ENCODE measurements at places on chromosomes 2 and 18. TPM values are rescaled to one million over a fixed set of nuclear protein-coding genes. Genes with fewer than 3 reads are reported as not detected.
A peak's percentile ranks its signal among the peaks of the same experiment; 100 is the strongest.

GRCh38 chr2:61454383-61454782, 16.5 kb downstream of the USP34 start:
- DNase-seq = no peak

DNA sequence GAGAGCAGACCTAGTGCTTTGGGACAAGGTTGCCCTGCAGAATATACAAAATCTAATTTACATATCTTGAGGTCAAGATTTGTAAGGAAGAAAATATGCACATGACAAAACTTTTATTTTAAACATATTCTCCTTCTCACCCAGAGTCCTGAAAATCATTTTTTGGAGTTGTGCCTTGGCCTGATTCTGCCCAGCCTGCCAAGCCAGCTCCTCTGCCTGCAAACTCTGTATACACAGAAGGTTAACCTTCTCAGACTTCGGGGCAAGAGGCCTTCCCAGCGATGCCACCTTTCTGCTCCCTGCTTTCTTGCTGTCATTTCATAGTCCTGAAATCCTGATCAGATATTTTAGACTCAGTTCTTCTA, 95.8 kb upstream of the CAVIN2 start:
- no peak for DNase-seq

GRCh38 chr2:27723372-27724144, 48.0 kb upstream of the MRPL33 start:
- peak; percentile 65 for DNase-seq

GRCh38 chr2:67930156-67930555, 132.6 kb downstream of the C1D start:
- DNase-seq = no peak

- no peak for DNase-seq
Observed at GRCh38 chr2:109695290-109695689, 81.1 kb downstream of the SOWAHC start.

DNA sequence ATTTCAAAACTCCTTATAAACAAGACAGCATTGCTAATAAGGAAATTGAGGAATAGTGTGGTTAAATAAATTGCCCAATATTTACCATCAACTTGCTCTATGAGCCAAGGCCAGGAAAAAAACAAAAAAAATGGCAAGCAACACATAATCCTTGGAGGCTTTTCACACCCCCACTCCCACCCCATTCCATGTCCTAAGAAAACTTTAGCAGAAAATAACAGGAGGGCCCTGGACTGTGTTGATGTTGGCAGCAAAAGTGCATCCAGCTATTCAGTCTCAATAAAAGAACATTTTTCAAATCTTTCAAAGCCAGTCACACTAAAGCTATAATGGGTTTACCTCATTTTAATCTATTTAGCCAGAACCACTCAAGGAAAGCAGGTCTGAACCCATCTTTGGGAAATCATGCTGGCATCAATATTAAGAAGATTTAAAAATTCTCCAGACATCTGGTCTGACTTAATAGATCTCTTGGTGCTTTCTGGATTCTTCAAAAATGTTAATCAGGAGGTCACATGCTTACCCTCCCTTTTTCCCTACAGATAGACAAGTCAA, 34.6 kb upstream of the STK17B start:
- no peak for DNase-seq

DNA sequence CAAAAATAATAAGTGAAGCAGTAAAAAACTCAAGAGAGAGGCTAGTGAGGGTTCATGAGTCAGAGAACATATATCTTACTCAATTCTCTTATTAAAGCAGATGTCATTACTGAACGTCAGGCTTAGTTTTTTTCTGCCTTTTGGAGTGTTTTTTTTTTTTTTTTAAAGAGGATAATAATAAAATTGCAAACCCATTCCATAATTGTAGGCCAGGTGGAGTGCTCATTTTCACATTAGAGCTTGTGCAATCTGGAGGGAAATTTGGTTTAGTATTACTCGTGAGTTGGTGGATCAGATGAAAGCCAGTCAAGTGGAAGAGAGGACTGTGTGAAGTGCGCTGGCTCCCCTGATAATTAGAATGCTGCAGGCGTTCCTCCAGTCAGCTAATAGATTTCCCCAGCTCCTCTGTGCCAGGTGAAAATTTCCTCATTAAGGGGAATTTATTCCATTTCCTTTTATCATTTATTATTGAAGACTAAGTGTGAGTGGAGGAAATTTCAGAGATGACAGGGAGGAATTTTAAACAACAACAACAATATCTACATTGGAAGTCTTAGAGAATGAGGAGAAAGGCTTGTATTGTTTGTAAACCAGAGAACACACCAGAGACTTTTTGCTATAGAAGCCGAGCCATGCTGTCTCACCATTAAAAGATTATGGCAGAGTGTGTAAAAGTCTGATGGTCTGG, 74.6 kb downstream of the CPS1 start:
- DNase-seq = no peak

DNA sequence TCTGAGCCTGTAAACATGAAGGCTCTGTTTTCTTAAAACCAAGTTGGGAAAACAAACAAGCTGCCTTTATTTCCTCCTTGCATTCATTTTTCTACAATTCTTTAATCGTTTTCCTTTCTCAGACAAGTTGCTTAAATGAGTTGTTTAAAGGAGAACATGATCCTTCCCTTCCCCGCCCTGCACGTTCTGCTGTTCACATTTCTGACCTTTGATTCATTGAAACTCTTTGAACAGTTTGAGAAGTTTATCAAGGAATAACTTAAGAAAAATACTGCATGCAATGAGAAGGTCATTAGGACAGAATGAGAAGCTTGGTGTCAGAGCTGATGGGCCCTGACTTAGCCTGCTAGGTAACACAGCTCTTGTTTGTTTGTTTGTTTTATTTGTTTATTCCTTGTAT, 181.6 kb downstream of the PARD3B start:
- DNase-seq = no peak

GRCh38 chr2:107062173-107062572, 176.2 kb upstream of the ST6GAL2 start:
- no peak for DNase-seq

DNA sequence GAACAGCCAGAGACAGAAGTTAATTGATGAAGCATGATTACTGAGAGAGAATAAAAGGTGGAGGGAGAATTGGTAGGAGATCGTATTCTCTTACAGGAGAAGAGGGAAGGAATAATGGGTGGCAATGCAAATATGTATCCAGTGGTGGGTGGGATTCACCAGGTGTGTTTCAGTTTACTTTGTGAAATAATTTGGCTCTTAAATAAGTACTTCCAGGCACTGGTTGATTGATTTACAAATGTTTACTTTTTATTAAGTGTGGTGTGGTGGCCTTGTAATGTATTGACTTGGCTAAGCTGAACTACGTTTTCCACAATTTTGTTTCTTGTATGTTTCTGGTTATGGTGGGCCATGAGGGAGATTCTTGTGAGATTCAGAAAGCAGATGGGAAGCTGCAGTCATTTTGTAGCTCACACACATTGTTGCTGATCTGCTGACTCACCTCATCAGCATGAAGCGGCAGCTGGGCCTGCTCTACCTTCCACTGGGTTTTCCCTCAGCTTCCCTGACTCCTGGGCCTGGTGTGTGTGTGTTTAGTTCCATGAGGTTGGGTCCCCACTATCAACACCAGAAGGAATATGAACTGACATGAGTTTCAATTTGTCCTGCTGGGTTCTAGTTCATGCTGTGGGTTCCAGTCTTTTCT, 32.6 kb downstream of the MYL12B start:
- no peak for DNase-seq

DNA sequence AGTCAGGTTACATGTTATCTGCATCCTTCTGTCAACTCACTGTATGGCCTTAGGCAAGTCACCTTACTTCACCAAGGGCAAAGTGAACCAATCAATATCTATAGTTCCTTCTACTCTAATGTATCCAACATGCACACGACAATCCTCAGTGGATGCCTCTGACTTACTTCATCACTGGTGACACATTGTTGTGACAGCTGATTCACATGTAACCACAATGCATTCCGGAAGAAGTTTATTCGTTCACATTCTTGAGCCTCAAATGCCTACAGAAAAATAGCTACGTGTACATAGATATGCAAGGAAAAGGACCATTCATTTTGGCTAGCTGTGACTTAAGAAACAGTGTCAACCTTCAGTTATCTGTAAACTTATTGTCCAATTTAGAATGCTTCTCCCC, 26.3 kb upstream of the EPG5 start:
- DNase-seq = peak; percentile 61

- DNase-seq = no peak
Observed at GRCh38 chr2:36487947-36488346, 110.0 kb downstream of the FEZ2 start.

- DNase-seq = no peak
Observed at GRCh38 chr2:231966886-231967285, 5.4 kb downstream of the DIS3L2 start.

DNA sequence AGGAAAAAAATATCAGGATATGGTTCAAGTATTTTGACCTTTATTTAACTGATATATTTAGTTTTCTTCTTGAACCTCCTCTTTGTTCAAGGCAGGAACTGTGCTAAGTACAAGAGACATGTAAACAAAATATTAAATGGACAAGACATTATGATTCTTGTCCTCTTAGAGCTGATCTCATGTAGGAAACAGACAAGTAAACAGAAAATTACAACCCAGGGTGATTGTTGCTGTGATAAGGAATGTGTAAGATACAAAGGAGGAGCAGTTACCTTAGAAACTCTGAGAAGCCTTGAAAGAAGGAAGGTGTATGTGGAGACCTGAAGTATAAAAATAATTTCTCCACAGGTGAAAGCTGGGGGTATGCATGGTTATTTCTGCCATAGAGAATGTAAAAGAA, 12.9 kb downstream of the RBM45 start:
- no peak for DNase-seq

DNA sequence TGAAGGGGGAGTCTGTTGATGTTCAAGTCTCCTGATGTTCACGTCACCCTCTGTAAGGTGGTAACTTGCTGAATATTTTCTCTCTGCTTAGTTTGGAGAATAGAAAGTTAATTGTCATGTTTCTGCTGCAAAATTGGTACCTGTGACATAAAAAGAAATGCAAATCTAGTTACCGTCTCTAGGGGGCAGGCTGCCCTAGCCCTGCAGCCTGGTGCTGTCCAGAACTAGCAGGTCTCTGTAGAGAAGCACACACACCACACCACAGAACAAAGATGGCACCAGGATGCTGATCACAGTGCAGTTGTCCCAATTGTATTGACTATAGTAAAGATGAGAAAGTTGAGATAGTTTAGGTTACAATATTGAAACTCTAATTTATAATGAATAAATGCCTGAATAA, 47.0 kb downstream of the SLC9A4 start:
- DNase-seq = peak; percentile 23

- DNase-seq = no peak
Observed at GRCh38 chr2:114031605-114032505, 142.0 kb downstream of the ACTR3 start.

DNA sequence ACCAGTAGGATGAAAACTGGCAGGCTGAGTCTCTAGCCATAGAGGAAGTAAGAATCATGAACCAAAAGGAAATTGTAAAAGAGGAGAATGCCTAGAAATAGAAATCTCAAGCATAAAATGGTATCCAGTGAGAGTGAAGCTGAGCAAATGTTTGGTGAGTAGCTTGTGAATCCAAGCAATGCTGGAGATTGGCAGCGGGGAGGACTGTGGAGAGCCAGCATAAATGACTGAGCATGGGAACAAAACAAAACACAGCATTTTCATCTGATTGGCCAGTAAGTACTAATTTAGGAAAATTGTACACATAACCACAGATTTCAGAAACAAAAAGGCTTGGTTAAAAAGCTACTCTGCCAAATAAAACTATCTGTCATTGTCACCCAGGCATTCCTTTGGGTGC, 390.0 kb downstream of the STK39 start:
- no peak for DNase-seq

DNA sequence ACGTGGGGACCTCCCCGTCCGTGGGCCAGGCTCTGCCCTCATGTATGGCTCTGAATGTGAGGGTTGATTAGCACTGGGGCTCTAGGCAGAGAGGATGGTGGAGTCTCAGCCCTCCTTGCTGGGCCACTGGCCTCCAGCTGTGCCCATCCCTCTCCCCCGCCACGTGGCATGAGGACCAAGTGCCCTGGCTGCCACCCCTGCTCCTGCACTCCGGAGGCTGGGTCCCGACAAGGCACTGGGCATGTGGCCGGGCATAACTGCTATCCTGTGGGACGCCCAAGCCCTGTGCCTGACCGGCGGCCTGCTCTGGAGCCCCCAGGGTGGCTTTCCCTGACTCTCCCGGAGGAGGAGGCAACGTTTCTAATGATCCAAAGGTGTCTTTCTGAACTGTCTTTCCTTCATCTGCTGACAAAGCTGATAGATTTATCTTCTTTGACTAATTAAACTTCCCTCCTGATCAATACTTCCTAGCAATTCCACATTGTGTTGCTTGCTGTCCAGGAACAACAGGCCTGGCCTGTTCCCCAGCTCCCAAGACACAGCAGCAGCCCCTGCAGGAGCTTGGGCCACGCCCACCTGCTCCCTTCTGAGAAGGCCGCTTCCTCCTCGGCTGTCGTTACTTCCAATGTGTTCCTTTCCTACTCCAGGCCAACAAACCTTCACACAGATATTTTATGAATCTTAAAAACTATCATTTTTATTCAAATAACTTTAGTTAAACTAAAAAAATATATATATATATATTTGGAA, 132.0 kb downstream of the SNTG2 start:
- no peak for DNase-seq

- no peak for DNase-seq
Observed at GRCh38 chr2:218387369-218388194, 5.5 kb downstream of the SLC11A1 start.

GRCh38 chr2:181589779-181590178, 67.1 kb downstream of the CERKL start:
- DNase-seq = no peak

- peak; percentile 70 for DNase-seq
Observed at GRCh38 chr2:170770008-170770605, at the start of gene ERICH2. Gene ERICH2, plus strand, starts transcription at chr2:170770378. Its CDS starts 304 bp downstream, at chr2:170770682.

MEX3C gene
- 33.6 TPM for total RNA-seq

RBBP8 gene
- 95.1 TPM for total RNA-seq

EFR3B gene
- total RNA-seq = 2.2 TPM

MLPH gene
- 12.9 TPM for total RNA-seq

DSC3 gene
- not detected for total RNA-seq

CHRNG gene
- not detected for total RNA-seq

CPLX4 gene
- total RNA-seq = not detected

PPP1R1C gene
- 4.8 TPM for total RNA-seq

KDM3A gene
- 11.9 TPM for total RNA-seq

DQX1 gene
- total RNA-seq = not detected

PJVK gene
- total RNA-seq = 0.31 TPM
